ENCODE measurements at places on chromosomes 13 and 19.

- peak; percentile 98 for DNase-seq
These were observed 14.1 kb downstream of the KLF2 start for GRCh38 chr19:16338470-16339360.

DNA sequence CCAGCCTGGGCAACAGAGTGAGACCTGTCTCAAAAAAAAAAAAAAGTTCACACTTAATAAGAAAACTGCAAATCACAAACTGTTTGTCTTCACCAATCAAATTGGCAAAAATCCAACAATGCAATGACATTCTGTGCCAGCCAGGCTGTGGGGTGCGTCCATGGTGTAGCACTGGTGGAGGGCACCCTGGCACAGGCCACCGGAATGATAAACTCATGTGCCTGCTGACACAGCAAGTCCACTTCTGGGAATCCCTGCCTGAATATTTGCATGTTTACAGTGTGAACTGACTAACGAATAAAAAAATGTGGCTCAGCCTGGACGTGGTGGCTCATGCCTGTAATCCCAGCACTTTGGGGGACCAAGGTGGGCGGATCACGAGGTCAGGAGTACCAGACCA is 1.6 kb upstream of the LRRC25 start:
- peak; percentile 56 for DNase-seq

DNA sequence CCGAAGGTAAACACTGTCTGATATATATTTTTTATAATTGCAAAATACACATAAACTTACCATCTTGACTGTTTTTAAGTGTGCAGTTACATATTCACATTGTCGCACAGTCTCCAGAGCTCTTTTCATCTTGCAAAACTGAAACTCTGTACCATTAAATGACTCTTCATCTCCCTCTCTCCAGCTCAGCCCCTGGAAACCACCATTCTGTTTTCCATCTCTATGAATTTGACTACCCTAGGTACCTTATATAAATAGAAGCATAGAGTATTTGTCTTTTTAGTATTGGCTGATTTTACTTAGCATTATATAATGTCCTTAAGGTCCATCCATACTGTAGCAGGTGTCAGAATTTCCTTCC is 45.8 kb downstream of the LRCH1 start:
- DNase-seq, result no peak

GRCh38 chr19:34033880-34034279 is 138.4 kb upstream of the LSM14A start:
- no peak for DNase-seq

DNA sequence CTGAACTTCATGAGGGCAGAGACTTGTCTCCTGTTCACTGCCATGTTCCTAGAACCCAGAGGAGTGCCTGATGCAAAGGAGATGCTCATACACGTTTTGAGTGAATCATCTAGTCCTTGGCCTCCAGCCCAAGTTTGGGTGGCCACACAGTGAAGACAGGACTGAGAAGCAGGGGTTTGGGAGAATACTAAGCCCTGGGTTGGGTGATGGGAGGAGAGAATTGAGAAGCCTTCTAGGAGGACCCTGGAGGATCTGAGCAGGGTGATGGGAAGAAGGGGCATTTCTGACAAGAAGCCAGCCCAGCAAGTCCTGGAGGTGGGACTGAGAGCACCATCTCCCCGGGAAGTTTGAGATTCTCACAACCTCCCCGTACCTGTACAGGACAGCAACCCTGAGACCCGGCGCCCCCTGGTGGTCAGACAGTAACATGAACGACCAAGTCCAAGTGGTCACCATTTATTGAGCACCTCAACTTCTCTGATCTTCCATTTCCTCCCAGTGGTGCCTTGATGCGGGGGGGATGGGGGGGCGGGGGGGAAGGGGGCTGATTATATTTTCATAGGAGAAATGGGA is 11.0 kb downstream of the CTU1 start:
- DNase-seq, result peak; percentile 56

GRCh38 chr13:102817907-102818306 is 19.0 kb downstream of the BIVM start:
- no peak for DNase-seq

GRCh38 chr19:39727070-39727800 is 10.6 kb downstream of the CLC start:
- DNase-seq, result no peak

- DNase-seq, result no peak
These were observed 41.0 kb downstream of the HS6ST3 start for GRCh38 chr13:96130818-96131340.

GRCh38 chr19:29917911-29918310 is 24.1 kb upstream of the URI1 start:
- no peak for DNase-seq

GRCh38 chr13:20534038-20534608 is 8.5 kb upstream of the CRYL1 start:
- no peak for DNase-seq

DNA sequence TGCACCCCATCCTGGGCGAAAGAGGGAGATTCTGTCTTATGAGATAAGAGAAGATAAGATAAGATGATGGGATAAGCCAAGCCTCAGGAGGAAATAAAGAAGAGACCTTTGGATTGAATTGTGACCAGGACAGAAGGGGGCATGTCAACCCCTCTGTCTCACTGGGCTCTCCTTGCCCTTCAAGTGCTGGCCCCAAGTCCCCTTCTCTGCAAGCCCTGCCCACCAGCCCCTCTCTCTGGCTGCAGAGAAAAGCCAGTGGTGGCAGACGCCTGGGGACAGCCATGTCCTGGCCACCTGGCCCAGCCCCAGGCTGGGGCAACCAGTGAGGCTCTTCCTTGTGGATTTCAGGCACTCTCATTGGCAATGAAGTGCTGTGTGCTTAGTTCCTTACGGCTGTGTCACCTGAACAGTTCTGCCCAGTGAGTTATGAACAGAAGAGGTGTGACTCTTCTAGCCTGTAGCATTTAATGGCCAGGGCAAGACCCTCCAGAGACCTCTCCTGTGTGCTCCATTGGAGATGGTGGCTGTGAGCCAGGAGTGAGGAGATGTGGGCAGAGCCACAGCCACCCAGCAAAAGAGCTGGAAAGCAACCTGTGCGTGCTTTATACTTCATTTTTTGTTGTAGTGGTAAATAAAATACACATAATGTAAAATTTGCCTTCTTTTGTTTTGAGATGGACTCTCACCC is 6.1 kb upstream of the BTBD2 start:
- no peak for DNase-seq

DNA sequence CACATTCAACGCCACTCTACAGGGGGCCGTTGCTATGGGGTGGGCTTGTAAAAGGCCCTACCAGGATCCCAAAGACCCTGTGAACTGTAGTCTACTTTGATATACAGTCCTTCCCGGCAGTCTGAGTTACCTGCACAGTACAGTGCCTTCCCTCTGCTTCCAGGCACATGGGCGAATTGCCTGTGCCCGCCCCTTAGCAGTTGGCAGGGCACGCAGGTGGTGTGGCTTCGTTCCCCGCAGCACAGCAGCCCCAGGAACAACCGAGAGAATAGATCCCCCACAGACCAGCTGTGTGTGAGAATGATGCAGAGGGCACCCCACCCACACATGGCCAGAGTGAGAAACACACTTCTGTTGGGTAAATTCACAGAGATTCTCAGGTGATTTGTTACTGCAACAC is 60.6 kb downstream of the MRPL57 start:
- DNase-seq, result no peak

DNA sequence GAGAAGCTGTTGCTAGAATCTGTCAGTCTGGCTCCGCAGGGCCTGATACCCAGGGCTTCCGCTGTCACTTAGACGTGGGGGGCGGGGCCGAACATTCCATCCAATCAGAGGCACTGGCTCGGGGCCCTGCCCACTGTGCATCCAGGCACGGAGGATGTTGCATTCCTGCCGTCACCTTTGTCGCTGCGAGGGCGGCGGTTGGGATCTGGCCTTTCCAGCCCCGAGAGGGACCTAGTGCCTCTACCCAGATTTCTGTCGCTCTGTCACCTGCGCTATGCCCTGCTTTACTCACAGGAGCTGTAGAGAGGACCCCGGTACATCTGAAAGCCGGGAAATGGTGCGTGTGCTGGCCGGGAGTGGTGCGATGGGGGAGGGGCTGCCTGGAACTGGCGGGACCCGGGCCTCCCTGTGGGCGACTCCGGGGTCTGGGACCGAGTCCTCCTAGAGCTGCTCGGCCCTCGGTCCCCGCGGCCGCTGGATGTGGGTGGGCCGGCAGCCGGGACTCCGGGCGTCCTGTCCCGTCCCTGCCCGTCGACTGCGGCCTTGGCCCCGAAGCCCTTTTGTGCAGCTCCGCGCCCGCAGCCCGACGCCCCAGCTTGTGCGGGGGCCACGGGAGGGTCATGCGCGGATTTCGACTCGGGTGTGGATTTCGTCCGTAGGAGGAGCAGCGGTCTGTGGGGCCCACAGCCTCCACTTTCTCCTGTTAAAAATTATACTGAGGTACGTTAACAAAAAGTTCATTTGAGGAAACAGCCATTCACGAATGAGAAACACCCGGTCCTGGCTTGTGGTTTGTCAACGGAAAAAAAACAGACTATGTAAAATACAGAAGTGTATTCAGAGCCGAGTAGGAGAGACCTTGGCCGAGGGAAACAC is at the start of gene ZNF439:
Gene ZNF439, plus strand, starts transcription at position 133 of the 876 bp plus-strand sequence. Its CDS starts 142 bp downstream, at position 275.
- DNase-seq, result peak; percentile 86

- peak; percentile 18 for DNase-seq
These were observed 29.3 kb upstream of the ATP1A3 start for GRCh38 chr19:42023121-42023942.

DNA sequence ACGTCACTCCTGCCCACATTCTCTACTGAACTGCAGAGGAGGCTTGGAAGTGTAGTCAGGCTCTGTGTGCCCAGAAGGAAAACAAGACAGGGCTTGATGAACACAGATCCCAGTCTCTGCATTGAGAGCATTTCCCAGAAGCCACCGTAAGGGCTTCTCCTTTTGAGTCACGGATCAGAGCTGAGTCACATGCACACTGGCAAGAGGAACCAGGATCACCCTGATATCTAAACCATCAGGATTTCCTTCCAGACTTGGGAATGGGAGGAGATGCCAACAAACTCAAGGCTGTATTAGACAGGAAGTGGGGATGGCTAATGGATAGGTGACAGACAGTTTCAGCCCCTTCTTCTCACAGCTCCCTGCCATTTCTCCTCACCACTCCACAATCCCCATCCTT is 17.7 kb upstream of the FBXO17 start:
- peak; percentile 73 for DNase-seq

DNA sequence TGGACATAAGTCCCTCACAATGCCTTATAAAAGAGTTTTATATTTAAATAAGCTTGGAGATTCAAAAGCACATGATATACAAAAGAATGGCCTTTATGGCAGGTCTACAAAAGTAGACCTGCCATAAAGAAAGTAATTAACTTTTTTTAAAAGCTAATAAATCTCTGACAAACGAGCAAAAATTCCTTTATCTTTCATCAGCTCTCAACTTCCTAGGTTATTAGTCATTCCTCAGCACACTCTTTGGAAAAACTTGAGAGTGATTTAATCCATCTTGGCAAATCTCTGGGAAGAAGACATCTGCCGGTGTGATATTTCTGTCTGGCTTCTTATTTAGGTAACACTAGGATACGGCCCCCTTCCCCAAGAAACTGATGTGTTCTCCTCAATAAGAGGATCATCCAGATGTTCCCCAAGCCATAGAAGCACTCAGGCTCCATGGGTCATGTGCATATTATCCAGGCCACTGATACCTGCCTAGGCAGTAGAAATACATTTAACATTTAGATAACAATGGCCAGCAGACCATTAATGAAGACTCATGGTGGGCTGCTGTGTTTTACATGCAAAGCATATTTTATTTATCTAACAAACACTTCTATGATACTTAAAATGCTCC is 372.7 kb downstream of the LIG4 start:
- DNase-seq, result peak; percentile 74

All from fibroblast of skin of back (primary cell).